CD8-positive, alpha-beta memory T cell (primary cell): ENCODE measurements at places on chromosomes 7 and 10. TPM values are rescaled to one million over a fixed set of nuclear protein-coding genes. Genes with fewer than 3 reads are reported as not detected.

Gene INTS15
- 47.3 TPM for total RNA-seq

Gene CTAGE8
- 0.58 TPM for total RNA-seq

Gene TMEM273
- 58.0 TPM for total RNA-seq

Gene ELMO1
- 74.4 TPM for total RNA-seq

Gene PIK3AP1
- total RNA-seq, result 6.7 TPM

Gene CYP3A5
- total RNA-seq, result not detected

- no peak overlapping the region for H3K4me3 ChIP-seq
- no peaks in the 10 kb centered on the region for H3K27me3 ChIP-seq
- H3K36me3 ChIP-seq, result no peaks in the 10 kb centered on the region
- H3K27ac ChIP-seq, result no peak overlapping the region
- no peaks in the 10 kb centered on the region for H3K4me1 ChIP-seq
Measured at GRCh38 chr10:21343087-21343486, 182.4 kb downstream of the SKIDA1 start.

DNA sequence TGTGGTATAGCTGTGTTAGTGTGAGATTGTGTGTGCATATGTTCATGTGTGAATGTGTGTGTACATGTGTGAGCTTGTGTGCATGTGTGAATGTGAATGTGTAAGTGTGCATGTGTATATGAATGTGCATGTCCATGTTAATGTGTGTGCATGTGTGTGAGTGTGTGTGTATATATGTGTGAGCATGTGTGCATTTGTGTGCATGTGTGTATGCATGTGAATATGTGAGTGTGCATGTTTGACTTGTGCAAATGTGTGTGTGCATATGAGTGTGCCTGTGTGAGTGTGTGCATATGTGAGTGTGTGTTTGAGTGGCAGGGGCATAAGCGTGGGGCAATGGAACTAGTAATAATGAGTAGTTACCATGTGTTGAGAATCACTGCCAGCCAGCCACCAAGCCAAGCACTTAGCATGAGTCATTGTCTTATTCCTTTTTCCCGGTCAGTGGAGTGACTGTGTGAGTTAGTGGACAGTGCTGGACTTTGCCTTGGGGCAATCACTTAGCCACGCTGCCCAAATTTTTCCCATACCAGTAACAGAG lies 46.3 kb upstream of the SHH start:
- H3K4me3 ChIP-seq, result no peak overlapping the region
- no peaks in the 10 kb centered on the region for H3K4me1 ChIP-seq

GRCh38 chr7:98855610-98856422 lies 14.0 kb downstream of the TMEM130 start:
- no peaks in the 10 kb centered on the region for H3K36me3 ChIP-seq
- no peak overlapping the region for H3K4me3 ChIP-seq
- DNase-seq, result no peak
- H3K4me1 ChIP-seq, result no peaks in the 10 kb centered on the region

GRCh38 chr10:107094824-107095522 lies 69.5 kb downstream of the SORCS1 start:
- H3K27ac ChIP-seq, result no peak overlapping the region
- H3K4me1 ChIP-seq, result no peaks in the 10 kb centered on the region
- no peaks in the 10 kb centered on the region for H3K36me3 ChIP-seq
- DNase-seq, result no peak
- no peak overlapping the region for H3K4me3 ChIP-seq
- H3K27me3 ChIP-seq, result no peaks in the 10 kb centered on the region

DNA sequence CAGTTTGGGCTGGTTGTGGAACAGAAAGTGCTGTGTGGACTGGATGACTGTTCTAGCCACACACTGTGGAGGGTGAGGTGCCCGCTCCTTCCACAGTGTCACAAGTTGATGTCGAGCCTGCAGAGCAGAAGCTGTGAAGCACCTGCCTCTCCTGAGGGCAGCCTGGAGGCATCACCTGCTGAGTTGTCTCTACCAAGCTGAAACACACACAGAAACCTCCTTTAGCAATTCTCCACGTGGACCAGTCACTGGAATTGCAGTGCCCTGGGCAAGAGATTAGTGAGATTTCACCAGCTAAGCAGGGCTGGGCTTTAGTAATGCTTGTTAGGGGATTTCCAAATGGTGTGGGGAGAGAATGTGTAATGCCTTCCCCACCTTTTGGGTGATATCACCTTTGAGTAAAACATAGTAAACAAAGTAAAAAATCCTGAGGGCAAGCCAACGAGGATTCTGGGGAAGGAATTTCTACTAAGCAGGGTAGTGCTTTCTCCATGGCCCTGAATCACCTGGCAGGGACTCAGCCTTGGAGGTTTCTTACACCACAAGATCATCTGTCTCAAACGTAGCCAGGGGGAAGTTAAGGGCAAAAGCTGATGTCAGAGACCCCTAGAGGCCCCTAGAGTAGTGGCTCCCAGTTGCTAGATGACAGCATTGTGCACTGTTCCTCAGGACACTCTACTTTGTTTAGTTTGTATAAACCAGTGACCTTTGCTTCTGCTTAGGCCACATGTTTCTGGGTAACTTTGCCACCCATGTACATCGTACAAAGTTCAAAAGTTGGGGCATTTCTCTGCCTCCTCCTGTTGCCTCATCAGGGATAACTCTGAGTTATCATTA lies 233.1 kb upstream of the IGFBP3 start:
- H3K4me1 ChIP-seq, result no peaks in the 10 kb centered on the region
- H3K27ac ChIP-seq, result no peak overlapping the region
- no peaks in the 10 kb centered on the region for H3K27me3 ChIP-seq
- no peaks in the 10 kb centered on the region for H3K36me3 ChIP-seq
- H3K4me3 ChIP-seq, result no peak overlapping the region

GRCh38 chr7:128435327-128435686 lies 20.4 kb upstream of the HILPDA start:
- no peaks in the 10 kb centered on the region for H3K36me3 ChIP-seq
- no peaks in the 10 kb centered on the region for H3K27me3 ChIP-seq
- no peak for DNase-seq
- H3K27ac ChIP-seq, result no peak overlapping the region
- no peaks in the 10 kb centered on the region for H3K4me1 ChIP-seq

DNA sequence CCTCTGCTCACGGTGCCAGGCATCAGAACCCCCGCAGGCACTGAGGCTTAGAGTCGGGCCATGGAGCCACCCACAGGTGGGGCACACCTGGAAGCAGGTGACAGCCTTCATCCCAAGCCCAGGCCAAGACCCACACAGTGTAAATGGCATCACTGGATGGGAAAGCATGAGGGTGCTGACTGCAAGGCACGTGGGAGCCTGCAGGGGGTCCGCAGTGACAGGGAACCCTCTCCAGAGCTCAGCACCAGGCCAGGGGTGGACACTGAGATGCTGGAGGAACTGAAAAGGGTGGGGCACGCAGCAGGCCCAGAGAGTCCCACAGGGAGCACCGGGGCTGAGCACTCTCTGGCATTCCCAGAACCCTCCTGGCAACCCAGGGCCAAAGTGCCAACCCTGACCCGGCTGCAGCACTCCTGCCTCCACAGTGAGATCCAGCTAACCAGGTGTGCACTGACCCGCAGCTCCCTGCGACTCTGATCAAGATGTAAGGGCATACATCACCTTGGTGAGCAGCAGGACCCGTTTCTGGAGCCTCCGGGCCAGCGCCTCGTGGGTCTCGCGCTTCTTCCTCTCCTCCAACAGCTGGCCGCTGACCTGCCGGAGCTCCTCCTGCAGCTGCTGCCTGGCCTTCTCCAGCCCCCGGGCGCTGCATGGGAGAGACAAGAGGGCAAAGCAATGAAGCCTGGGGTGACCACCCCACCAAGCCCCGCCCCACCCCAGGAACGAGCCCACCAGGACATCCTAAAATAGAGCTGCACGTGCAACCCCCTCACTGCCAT lies 163.9 kb downstream of the MAD1L1 start:
- peaks cover 23% of the 10 kb centered on the region for H3K4me1 ChIP-seq
- no peak for DNase-seq
- no peak overlapping the region for H3K4me3 ChIP-seq
- H3K27me3 ChIP-seq, result no peaks in the 10 kb centered on the region
- H3K36me3 ChIP-seq, result no peaks in the 10 kb centered on the region

DNA sequence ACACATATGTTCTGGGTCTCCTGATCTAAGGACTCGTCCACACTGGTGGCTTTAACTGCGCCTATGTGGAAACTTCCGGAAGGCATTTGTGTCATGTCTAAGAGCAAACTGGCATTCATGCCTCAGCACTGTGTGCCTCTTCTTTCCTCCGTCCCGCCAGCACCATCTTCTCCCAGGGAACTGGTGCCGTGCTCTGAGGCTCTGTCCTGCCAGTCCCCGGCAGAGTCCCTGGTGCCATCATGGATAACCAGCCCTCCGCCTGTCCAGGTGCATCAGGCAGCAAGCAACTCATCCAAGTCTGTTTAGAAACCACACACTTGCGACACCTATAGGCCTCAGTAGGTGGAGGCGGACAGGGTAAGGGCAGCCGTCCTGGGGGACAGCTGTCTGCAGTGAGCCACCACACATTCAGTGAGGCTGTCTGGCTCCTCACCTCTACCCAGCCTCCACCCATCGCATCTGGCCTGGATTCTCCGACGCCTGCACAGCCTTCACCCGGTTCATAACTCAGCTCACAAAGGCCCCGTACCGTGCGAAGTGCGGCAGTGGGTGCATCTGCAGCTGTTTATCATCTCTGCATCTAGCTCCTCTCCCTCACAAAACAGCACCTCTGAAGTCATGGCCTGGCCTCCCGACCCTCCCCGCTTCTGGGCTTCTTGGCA lies 162.7 kb downstream of the DIP2C start:
- no peak for DNase-seq
- no peaks in the 10 kb centered on the region for H3K36me3 ChIP-seq
- H3K4me3 ChIP-seq, result no peak overlapping the region

- no peaks in the 10 kb centered on the region for H3K27me3 ChIP-seq
- no peaks in the 10 kb centered on the region for H3K36me3 ChIP-seq
- no peak for DNase-seq
- no peak overlapping the region for H3K27ac ChIP-seq
- H3K4me3 ChIP-seq, result no peak overlapping the region
- peaks cover 5% of the 10 kb centered on the region for H3K4me1 ChIP-seq
Measured at GRCh38 chr7:129166745-129167144, 21.7 kb upstream of the SMO start.
